ENCODE measurements at places on chromosomes 5 and 9.

DNA sequence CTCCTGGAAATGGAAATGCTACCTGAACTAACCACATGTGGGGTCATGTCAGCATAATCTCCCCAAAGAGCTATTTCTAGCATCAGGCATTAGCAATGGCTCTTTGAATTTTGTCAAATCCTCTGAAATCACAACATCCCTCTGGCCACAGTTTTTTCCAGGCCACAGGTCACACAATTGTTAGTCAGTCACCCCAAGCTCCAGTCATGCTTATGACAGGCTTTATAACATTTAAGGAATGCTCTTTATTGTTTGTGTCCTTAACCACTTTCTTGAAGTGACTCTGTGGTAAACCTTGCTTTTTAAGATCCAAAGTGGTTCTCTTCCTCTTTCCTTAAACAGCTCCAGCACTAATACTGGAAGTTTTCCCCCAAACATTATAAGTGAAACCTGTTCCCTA, 169.2 kb upstream of the HMHB1 start:
- no peak for DNase-seq

DNA sequence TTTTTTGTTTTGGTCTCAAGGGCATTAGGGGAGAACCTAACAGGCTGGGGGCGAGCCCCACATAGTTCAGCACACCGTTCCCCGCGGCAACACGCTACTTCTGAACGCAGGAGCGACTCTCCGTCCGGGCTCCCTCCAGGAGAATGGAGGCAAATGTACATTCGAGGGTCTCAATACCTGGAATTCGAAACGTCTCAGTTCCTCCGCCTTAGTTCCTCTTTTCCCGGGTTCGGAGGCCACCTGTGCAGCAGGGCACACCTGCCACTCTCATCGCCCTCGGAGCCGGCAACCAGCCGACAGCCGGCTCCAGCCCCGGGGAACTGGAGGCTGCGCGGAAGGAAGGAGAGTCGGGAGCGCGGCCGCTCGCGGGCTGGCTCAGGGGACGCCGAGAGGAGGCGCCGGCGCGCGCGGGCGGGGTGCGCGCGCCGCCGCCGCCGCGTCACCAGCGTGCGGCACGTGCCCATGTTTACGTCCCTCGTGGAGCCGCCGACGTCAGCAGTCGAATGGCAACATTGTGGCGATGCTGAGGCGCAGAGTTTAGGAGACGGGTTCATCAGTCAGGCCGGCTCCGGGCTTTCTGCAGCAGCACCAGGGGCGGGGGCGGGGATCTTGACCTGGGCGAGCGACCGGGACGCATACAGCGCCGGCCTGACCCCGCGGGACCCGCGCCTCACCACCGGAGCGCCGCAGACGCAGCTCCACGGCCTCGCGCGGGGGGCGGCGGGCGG, at the start of gene JMY:
Gene JMY, plus strand, starts transcription at position 498 of the 728 bp plus-strand sequence. CDS start 520 bp downstream, outside the sequence.
- peak; percentile 52 for DNase-seq

- DNase-seq: peak; percentile 85
These were observed 9.3 kb upstream of the SMAD5 start for GRCh38 chr5:136123236-136123768.

GRCh38 chr5:35826056-35826455, 30.6 kb upstream of the IL7R start:
- no peak for DNase-seq

DNA sequence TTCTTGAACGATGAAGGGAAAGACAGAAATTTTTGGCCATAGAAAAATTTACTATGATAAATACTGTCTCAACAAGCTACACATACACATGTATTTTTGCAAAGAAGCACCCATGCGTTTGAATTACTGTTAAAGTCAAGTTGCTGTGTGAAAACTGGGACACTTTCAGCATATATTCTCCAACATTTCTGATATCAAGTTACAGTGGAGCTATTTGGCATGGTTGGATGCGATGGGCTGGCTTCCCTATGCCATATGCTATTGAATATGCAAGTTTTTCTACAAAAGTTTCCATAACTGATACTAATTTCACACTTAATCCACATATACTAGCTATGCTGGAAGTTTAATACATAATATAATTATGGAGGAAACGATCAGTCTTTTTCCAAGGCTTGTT, 381.4 kb downstream of the CTNND2 start:
- DNase-seq: no peak

GRCh38 chr9:112174965-112175795, at the start of gene SUSD1:
Gene SUSD1, minus strand, starts transcription at chr9:112175297. Its CDS starts 62 bp downstream, at chr9:112175235.
- DNase-seq: peak; percentile 9

All from NCI-H510A treated with DMSO at 0.1 percent for 48 hours (cell line).